Stimulated activated CD4-positive, alpha-beta T cell treated with anti-CD3 and anti-CD28 coated beads, Interleukin-15, amount 100 ng/mL, for 1 hour (primary cell): ENCODE measurements at places on chromosomes 12 and 14.

DNA sequence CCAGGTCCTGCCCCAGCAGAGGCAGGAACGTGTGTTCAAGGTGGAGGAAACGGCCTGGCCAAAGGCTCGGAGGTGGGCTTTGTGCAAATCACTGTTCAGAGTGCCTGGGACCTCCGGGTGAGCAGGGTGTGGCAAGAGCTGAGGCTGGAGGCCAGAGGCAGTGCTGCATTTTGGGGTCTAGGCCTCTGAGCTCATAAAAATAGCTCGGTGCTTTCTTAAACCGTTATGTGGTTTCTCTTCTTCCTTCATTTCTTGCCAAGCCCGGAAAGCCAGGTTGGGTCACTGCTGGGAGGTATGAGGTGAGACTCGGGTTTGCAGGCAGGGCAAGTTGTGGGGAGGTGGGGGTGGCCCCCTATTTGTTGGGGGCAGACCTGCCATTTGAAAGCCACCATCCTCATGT is 178.8 kb upstream of the MYL2 start:
- DNase-seq = no peak

DNA sequence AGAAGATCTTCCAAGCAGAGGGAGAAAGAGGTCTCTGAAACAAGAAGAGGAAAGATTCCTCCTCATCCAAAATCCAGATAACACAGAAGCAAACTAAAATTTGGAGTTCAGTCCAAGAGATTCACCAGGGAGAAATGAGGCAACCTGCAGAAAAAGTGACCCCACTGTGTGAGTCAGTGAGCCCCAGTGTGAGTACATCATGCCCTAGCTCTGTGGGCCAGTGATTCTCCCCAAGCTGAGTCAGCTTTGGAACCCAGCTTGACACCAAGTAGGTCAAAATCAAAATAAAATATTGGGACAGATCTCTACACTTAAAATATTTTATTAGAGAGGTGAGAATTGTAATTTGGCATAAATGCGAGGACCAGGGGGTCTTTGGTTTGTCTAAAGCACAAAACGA is 17.2 kb downstream of the CLEC2B start:
- DNase-seq = no peak

DNA sequence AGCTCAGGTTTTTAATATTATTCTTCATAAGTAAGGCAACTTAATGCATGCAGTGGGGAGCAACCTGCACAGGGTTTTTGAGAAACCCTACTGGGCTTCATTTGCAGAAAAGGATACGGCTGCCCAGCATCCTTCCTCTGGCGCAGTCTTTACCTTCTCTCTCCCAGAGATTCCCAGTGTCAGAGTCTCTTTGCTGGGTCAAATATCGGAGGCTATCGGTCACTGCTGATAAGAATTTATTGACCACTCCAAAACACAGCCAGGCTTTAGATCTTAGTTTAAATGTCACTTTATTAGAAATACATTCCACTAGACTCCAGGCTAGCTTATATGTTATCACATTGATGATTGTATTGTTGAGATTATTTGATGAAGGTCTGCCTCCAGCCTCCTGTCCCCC is 147.2 kb upstream of the CPSF6 start:
- no peak for DNase-seq

DNA sequence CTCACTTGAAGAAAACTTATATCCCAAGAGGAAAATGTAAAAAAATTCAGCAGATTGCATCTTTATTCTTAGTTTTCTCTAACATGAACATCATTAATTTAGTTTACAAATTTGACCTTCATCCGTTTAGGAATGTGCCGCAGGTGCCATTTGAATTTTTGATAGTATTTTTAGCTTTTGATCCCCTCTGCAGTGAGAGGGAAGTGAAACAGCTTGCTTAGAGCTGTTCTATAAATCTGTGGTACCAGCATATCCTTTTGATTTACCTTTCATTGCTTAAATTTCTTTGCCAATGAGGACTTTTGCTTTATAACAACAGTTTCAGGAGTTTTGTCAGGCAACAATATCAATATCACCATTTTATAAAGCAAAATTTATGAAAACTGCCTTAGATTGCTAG is 32.7 kb downstream of the DUSP6 start:
- DNase-seq = no peak

GRCh38 chr12:20557096-20557495 is 138.0 kb upstream of the SLCO1C1 start:
- no peak for DNase-seq

GRCh38 chr12:76124456-76124855 is 40.0 kb upstream of the NAP1L1 start:
- DNase-seq = no peak

GRCh38 chr12:103632554-103633216 is 45.6 kb downstream of the STAB2 start:
- DNase-seq = no peak

- no peak for DNase-seq
Observed at GRCh38 chr12:2999265-2999841, 40.2 kb downstream of the TEAD4 start.

GRCh38 chr12:109612975-109613502 is 39.4 kb downstream of the MVK start:
- DNase-seq = no peak

GRCh38 chr14:33958605-33959226 is 7.8 kb upstream of the EGLN3 start:
- DNase-seq = no peak

DNA sequence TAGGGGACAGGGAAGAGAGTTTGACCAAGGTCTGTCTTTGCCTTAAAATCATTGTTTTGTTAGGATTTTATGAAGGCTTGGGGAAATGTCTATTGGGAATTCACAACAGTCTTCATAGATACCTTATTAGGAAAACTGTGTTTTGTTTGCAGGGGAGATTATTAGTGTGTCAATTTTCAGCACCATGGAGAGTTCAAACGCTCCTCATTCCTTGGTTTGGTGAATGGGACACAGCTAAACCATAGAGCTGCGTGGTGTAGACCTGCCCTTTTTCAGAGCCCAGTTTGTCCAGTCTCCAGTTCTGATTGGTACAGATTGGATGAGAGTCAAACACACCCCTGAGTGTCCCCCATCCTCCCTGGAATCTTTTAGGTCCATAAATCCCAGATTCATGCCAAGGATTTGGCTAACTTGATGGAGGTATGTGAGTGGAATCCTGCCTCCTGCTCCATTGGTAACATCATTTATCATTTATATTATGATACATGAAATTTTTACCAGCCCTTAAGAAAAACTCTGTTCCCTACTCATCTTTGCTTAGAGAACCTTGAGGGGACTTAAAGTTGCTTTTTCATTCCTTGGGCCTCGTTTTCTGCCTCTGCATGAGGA is 12.0 kb downstream of the NGDN start:
- DNase-seq = no peak

DNA sequence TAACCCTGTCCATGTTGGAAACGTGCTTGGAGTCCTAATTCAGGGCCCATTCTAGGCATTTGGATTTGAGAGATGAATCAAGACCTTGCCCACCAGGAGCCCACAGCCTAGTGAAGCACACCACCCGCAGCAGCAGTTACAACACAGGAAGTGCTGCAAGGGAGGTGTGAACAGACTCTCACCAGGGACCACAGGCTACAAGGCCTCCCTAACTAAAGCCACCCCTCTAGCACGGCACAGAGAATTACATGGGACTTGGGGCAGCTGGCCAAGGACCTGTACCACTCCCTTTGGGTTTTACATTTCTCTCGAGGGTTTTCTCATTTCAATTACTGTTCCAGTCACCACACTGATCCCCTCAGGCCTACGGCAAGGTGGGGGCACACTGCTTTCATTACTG is 49.5 kb upstream of the FOXN3 start:
- no peak for DNase-seq

GRCh38 chr12:103462675-103463074 is 33.1 kb downstream of the C12orf42 start:
- no peak for DNase-seq

DNA sequence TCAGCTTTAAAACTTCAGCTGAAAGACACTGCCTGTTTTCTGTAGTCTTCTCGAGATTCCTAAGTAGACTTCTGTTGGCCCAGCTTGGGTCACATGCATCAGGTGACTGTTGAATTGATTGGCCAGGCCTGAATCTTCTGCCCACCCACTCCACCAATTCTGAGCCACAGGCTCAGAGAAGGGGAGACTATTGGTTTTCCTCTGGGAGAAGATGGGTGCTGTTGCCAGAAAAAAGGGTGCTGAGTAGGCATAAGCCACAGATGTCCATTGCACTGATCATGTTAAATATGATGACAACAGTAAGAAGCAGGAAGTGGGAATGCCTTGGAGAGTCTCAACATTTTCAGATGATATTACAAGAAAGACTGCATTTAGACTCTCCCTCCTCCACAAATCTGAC is 6.8 kb upstream of the SPTLC2 start:
- no peak for DNase-seq

- peak; percentile 85 for DNase-seq
Observed at GRCh38 chr12:49130151-49131050, 794 bp downstream of the TUBA1B start.

DNA sequence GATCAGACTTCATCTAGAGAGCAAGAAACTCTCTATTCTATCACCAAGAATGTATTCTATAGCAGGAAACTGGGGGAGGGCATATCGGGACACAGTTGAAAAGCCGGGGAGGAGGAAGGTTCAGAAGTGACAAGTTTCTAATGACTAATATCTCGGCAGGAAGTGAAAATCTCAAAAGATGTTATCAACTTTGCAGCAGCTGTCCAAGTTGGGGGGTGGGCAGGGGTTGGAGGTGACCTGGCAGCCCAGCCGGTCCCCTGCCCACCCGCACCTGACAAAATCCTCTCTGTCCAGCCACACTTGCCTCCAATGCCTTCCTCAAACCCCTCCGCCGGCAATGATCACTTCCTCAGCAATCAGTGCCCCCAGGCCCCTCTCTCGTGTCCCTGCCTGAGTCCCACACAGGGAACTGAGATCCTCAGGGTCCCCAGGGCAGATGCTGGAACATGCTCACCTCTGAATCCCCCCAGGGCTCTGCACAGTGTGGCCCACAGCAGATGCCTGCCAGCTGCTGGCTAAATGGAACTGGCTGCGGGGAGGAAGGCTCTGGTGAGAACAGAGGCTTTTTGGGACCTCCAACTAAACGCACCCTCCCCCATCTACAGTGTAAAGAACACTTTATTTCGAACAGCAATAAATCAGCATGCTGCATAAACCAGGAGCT is 43.9 kb downstream of the CCDC88C start:
- no peak for DNase-seq

- no peak for DNase-seq
Observed at GRCh38 chr14:57533214-57533613, 39.6 kb upstream of the CCDC198 start.

DNA sequence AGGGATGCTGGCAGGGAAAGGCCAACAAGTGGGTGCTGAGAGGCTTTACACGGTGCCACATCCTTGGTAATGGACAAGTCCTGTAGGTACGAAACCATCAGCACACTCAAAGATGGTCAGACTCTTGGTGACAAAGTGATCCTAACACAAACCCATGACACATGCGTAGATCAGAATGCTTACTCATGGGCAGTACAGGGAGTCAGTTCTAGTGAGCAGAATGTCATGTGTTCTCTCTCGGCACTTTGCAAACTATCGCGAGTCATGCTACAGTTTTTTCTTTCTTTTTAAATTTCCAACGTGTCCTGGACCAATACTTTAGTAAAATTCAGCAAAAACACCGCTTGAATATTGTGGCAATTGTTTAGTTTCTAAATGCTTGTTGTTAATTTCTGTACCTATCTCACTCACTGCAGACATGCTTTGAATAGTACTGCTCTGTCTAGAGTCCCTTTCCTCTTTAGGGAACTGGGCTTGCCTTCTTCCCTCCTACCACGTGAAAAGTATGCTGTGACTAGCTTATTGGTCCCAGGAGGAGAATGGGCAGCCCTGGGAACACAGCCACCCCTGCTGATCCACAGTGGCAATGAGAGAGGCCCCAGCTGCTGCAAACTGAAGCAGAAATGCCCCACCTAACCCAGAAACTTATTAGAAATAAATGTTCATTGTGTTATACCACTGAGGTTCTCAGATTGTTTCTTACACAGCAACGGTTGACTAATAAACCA is 62.4 kb downstream of the UBR7 start:
- no peak for DNase-seq

- no peak for DNase-seq
Observed at GRCh38 chr12:27177706-27178105, 66.4 kb upstream of the STK38L start.

DNA sequence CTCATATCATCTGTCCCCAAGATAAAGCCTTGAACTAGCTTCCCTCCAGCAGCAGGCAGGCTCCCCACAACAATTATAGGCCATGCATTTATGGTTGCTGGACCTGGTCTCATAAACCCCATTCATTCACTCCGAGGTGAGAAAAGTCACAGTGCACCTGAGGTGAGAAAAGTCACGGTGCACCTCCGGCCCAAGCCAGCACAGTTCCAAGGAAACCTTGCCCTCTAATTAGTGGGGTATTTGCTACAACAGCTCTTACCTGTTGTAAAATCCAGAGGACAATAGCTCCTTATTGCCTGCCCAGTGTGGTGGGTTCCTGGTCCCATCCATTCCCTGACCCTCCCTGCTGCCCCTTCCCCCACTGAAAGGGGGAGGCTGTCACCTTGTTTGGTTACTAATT is 65.6 kb downstream of the FBXL14 start:
- no peak for DNase-seq

GRCh38 chr14:38282936-38283335 is 27.0 kb upstream of the CLEC14A start:
- no peak for DNase-seq

DNA sequence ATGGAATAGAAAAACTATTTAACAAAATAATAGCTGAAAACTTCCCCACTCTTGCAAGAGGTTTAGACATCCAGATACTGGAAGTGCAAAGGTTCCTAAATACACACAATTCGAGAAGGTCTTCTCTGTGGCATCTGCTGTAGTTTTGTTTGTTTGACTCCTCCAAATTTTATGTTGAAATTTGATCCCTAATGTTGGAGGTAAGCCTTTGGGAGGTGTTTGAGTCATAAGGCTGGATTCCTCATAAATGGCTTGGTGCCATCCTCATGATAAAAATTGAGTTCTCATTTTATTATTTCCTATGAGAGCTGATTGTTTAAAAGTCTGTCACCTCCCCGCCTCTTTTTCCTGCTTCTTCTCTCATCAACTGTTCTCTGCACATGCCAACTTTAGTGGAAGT is 182.7 kb downstream of the MYRFL start:
- no peak for DNase-seq

- DNase-seq = no peak
Observed at GRCh38 chr14:102182190-102182589, 42.5 kb downstream of the WDR20 start.

GRCh38 chr14:74863274-74863673 is 12.7 kb downstream of the PROX2 start:
- DNase-seq = no peak

GRCh38 chr14:62133776-62134550 is 371.7 kb downstream of the SNAPC1 start:
- DNase-seq = no peak

DNA sequence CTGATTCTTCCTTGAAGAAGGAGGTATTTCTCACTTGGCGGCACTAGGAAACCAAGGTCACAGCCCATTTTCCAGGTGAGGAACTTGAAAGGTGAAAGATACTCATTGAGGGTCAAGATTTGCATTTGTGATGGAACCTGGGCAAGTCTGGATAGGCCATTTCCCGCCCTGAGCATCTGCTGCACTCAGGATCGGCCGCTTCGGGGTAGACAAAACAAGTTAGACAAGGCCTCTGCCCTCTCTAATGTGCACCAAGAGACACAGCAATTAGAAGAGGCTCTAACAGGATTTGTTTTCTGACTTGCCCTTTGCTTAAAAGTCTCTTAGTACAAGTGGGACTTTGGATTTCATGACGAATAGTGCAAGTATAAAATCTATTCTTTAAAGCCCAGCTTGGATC is 167.2 kb downstream of the KTN1 start:
- no peak for DNase-seq

GRCh38 chr12:10612984-10613348 is 443 bp downstream of the MAGOHB start:
- no peak for DNase-seq

- DNase-seq = no peak
Observed at GRCh38 chr14:44914849-44915248, 46.9 kb downstream of the KLHL28 start.
